RWPE1 (cell line): ENCODE measurements at places on chromosomes 16 and 17.

DNA sequence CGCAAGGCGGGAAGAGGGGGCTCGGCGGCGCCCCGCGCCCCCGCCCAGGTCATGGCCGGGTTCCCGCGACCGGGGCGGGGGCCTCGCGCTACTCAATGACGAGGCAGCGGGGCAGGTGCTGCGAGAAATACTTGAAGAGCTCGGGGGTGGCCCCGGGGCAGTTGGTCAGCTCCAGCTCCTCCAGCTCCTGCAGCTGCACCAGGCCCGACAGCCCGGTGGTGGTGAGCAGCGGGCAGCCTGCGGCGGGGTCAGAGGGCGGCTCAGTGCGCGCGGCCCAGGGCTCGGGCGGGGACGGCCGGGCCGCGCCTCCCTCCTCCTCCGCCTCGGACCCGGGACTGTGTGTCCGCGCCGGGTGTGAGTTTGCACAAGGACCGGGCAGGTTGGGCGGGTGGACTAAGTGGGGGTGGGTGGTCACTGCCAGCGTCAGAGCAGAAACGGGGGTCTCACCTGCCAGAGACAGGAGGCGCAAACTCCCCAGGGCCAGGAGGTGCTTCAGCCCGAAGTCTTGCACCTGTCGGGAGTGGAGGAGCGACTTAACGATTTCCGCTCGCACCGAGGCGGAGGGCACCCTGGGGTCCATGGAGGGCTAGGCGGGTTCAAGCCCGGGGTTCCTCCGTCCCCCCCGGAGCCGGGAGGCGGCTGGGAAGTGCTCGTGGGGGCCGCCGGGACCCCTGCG is 4.1 kb upstream of the WDR24 start:
- DNase-seq = no peak

- DNase-seq = no peak
Observed at GRCh38 chr17:12995896-12996295, 21.9 kb downstream of the ELAC2 start.

GRCh38 chr17:49753959-49754391 is 10.0 kb downstream of the FAM117A start:
- no peak for DNase-seq

GRCh38 chr17:17681744-17682292 is 560 bp downstream of the RAI1 start:
- DNase-seq = no peak

DNA sequence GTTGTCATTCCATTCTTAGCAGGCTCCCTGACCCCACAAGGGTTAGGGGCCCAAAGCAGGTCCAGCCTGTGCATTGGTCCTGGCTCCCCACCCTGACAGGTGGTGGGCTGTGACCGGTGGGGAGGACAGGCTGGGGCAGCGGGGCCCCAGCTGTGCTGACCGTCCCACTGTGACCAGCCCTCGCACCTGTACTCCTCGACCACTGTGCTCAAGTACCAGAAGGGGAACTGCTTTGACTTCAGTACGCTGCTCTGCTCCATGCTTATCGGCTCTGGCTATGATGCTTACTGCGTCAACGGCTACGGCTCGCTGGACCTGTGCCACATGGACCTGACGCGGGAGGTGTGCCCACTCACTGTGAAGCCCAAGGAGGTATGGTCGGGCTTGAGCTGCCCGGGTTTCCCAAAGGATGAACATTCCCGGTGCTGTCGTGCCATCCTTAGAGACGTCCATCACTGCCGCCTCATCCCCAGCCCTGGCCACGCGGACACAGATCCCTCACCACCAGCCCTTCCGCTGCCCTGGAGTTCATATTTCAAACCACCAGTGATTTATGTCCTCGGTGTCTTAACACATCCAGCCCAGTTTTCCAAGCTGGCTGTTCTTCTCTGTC is 7.3 kb downstream of the DRC7 start:
- DNase-seq = no peak

DNA sequence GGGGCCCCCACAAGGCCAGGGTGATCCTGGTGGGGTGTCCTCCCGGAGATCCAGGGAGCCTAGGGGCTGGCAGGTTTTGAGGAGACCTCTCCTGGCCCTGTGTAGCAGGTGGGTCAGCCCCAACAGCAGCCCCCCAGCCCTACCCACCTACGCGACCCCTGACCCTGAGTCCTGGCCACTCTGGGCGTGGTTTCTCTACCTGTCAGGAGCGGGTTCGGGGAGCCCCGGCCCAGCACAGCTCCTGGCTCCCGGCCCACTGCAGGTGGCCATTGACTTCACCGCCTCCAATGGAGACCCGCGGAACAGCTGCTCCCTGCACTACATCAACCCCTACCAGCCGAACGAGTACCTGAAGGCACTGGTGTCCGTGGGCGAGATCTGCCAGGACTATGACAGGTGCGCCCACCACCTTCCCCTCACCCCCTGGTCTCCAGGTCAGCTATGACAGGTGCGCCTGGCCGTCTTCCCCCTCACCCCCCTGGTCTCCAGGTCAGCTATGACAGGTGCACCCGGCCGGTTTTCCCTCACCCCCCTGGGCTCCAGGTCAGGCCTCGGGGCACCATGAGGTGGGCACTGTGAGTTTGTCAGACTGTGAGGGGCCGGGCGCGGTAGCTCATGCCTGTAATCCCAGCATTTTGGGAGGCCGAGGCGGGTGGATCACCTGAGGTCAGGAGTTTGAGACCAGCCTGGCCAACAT is 13.0 kb downstream of the CPNE7 start:
- no peak for DNase-seq

- DNase-seq = no peak
Observed at GRCh38 chr17:35716897-35717465, 14.5 kb upstream of the RASL10B start.

GRCh38 chr17:33948309-33948708 is 306.8 kb upstream of the CCL2 start:
- DNase-seq = no peak

- DNase-seq = no peak
Observed at GRCh38 chr17:10156948-10157607, 41.3 kb downstream of the GAS7 start.

DNA sequence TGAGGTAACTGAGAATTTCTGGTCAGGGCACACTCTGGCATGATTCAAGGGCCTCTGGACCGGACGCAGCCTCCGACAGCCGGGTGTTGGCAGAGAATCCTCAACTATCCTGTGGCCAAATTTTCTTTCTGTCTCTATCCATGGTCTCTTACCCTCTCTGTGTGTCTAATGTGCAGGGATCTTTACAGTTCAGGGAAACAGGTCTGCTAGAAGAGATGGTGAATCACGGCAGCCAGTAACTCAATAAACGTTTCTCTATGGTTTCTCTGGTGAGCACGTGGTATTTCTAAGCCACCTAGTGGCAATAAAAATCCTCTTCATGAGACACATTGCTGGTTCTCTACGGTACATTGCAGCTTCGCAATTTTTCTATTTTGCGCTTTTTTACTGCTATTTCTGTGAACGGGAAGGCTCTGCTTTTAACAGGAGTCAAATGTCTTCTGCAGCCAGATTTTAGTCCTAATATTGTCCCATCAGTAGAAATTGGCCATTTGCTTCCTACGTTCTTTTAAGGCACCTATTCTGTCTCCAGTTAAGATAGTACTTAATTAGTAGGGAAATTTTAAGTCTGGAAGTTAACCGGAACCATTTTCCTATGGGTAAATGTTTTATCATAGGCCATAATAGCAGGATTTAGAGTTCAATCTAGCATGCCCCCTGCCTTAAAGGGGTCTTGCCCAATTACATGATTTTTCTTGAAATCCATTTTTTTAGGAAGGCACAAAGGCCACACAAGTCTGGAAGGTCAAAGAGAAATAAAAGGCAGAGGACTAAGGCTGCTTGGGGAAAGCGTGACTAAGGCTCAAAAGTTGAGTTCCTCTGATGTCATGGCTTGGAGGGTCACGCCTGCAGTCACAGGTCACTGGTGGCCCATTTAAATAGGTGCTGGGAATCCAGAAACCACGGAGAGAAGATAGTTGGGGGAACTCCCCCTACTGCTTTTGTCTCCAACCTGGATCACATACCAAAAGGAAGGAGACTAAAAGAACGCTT is 31.5 kb downstream of the QPRT start:
- peak; percentile 62 for DNase-seq

DNA sequence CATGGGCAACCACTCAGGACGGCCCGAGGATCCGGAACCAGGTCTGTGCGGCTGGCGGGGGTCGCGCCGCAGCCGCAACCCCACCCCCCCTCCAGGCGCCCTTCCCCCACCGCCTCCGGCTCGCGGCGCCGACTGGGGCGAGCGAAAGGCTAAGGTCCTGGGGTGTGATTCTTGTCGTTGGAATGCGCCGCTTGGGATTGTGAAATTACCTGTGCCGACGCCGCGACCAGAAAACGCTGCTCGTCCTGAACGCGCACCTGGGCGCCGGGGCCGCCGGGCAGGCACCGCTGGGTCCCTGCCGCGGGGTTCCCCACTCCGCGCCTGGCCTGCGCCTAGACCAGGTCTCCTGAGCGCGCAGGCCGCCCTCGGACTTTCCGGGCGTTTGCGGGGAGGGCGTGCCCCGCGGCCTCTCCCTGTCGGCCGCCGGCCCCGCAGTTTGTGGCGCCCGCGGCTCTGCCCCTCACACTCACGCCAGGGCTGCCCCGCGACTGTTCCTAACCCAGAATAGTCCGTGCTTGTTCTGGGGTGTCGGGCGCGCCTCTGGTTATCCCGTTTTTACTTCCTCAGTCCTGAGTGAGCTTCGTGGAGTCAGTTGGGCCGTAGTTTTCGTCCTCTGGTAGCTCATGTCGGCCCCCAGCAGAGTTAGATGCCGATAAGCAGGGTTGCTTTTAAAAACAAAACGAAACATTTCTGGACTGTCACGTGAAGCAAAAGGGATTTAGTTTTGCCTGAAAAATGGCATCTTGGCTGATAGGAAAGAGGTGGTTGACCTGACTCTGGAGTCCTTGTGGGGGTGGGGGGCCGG is 147.2 kb downstream of the SPECC1 start:
- peak; percentile 84 for DNase-seq

DNA sequence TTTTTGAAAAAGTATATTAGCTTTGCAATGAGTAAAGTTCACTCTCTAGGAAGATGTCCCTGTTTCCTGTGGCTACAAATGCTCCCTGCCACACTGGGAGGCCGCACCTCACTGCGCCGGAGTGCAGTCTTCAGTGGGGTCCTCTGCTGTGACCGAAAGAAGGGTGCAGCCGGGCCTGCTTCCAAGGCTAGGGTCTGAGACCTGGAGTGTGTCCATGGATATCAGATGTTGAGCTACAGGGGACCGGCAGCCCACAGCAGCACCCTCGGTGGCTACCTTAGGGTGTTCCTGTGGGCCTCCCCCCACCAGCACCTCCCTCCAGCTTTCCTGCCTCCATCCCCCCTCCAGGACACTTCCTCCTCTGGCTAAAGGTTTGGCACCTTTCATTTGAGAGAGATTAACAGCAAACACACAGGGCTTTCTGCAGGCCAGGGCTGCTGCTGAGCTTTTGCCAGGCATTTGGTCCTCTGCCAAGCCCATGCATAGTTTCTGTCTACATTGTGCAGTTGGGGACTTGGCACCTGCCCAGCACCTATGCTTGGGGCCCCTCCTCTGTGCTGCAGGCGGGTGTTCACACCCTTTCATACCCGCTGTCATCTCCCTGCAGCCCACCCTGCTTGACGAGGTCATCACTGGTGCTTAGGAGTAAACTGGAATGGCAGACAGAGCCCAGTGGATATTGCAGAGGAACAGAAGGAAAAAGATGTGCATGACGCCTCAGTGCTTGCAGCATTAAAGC is 33.8 kb upstream of the CRISPLD2 start:
- DNase-seq = peak; percentile 25

GRCh38 chr17:71327376-71328059 is 793.3 kb upstream of the SOX9 start:
- DNase-seq = no peak

- no peak for DNase-seq
Observed at GRCh38 chr17:4934173-4934979, 2.3 kb downstream of the GP1BA start.
